Left kidney (tissue), 8 donors: ENCODE measurements at places on chromosomes 5 and 9. TPM values are rescaled to one million over a fixed set of nuclear protein-coding genes. Genes with fewer than 3 reads are reported as not detected.

Gene PHYKPL
- polyA plus RNA-seq: 118 TPM

Gene OTP
- not detected for polyA plus RNA-seq

Gene S1PR3
- 52.7 TPM for polyA plus RNA-seq

Gene PLEKHG4B
- 15.0 TPM for polyA plus RNA-seq

Gene PCDHGB5
- 10.9 TPM for polyA plus RNA-seq

Gene SH2D3C
- 11.2 TPM for polyA plus RNA-seq

Gene FGFR4
- 66.8 TPM for polyA plus RNA-seq

Gene NPR3
- 34.5 TPM for polyA plus RNA-seq

Gene MAMDC4
- polyA plus RNA-seq: 5.4 TPM

Gene AP3B1
- polyA plus RNA-seq: 76.2 TPM

Gene EQTN
- polyA plus RNA-seq: 0.43 TPM

Gene IL4
- polyA plus RNA-seq: 0.57 TPM

Gene PPP1R26
- 31.2 TPM for polyA plus RNA-seq

Gene PDE8B
- 6.0 TPM for polyA plus RNA-seq

Gene C8G
- 0.42 TPM for polyA plus RNA-seq

Gene ORM2
- polyA plus RNA-seq: not detected

Gene PFN3
- 2.0 TPM for polyA plus RNA-seq

Gene IL3
- polyA plus RNA-seq: not detected

Gene IL5
- polyA plus RNA-seq: 0.53 TPM

Gene ANKRD34B
- polyA plus RNA-seq: 0.32 TPM

Gene BNC2
- polyA plus RNA-seq: 10.3 TPM

Gene C9orf43
- polyA plus RNA-seq: 2.3 TPM

Gene GZMA
- 0.37 TPM for polyA plus RNA-seq

Gene SPINK7
- 0.35 TPM for polyA plus RNA-seq

Gene CCDC192
- 1.5 TPM for polyA plus RNA-seq

Gene PDZD2
- polyA plus RNA-seq: 22.1 TPM

Gene ZNF608
- 83.4 TPM for polyA plus RNA-seq

Gene SVEP1
- 6.2 TPM for polyA plus RNA-seq

Gene MLANA
- polyA plus RNA-seq: 1.0 TPM

Gene SRD5A1
- polyA plus RNA-seq: 11.7 TPM

Gene KYAT1
- polyA plus RNA-seq: 23.0 TPM

Gene TAF11L10
- polyA plus RNA-seq: not detected

Gene FBP1
- polyA plus RNA-seq: 66.0 TPM

Gene NR4A3
- 0.18 TPM for polyA plus RNA-seq
